Adipocyte (in vitro differentiated cells): ENCODE measurements at places on chromosomes 16 and 17.
A peak's percentile ranks its signal among the peaks of the same experiment; 100 is the strongest.

GRCh38 chr16:27169511-27170071 lies 33.7 kb upstream of the KDM8 start:
- peak; percentile 9 for DNase-seq

GRCh38 chr16:46737621-46738214 lies 10.4 kb downstream of the MYLK3 start:
- no peak for DNase-seq

DNA sequence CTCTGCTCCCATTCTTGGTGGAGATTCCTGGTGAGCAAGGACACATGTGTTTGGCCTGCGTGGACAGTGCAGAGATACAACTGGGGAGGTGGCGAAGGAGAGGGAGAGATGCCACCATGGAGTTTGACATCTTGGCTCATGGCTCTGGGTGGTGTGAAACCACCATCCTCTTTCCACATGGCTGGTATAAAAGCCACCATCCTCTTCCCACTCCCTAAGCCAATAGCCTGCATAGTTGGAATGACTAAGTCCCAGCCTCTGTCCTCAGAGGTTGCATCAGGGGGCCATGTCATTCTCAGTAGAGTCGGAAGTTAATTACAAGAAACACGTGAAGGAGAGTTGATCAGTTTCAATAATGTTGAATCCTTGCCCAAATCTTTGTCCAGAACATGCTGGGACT lies 10.0 kb downstream of the RBFOX1 start:
- no peak for DNase-seq

DNA sequence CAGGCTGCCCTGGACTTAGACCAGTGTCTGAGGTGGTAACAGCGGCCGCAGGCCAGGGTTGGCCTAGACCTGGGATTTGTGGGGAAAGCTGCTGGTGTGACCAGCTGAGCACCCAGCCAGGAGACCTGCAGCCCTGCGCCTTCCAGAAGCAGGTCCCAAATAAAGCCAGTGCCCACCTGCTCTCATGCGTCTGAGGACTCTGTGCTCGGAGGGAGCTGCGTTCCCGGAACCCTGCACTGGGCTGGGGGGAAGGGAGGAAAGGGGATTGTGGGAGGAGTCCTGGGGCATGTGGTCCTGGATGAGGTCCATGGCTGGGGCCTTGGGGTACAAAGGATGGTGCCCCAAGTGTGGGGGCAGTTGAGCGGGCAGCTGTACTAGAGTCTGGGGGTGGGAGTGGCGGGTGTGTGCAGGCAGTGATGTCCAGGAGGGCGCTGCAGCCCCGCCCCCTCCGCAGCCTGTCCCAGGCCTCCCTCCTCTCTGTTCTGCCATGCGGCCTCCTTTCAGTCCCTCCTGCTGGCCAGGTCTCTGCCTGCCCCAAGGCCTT lies 1.8 kb upstream of the NECAB2 start:
- no peak for DNase-seq

DNA sequence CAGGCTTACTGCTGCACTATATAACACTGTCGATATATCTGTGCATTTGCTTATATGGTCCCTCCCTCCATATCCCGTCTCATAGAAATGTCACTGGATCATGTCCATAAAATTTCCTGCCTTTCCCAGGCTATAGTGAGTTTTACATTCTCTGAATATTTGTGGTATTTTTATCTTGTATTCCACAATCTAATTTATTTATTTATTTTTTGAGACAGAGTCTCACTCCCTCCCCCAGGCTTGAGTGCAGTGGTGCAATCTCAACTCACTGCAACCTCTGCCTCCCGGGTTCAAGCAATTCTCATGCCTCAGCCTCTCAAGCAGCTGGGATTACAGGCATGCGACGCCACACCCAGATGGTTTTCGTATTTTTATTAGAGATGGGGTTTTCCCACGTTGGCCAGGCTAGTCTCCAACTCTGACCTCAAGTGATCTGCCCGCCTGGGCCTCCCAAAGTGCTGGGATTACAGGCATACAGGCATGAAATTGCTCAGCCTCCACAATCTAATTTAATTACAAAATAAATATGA lies 12.9 kb downstream of the TRIM37 start:
- peak; percentile 93 for DNase-seq

DNA sequence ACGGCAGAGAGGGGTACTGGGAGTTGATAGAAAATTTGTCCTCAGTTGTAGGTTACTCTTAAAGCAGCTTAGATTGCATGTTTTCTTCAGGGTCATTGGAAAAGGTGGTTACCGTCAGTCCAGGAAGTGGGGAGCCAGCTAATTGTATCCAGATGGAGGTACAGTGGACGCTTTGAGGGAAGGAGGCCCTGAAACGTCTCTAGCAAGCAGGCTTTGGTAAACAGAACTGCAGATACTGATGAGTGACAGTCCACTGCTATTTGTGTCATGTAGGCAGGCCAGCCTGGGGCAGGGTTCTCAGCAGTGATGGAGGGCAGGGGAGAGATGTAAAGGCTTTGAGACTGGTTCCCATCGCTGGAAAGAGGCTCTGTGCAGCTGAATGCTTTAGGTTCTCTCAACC lies 30.2 kb upstream of the ST6GALNAC1 start:
- peak; percentile 64 for DNase-seq

GRCh38 chr16:21598701-21599121 lies 666 bp upstream of the METTL9 start:
- DNase-seq: peak; percentile 39

- no peak for DNase-seq
These were observed 19.3 kb upstream of the ARHGAP44 start for GRCh38 chr17:12769981-12770380.

- DNase-seq: no peak
These were observed 77.0 kb downstream of the SMURF2 start for GRCh38 chr17:64585146-64585545.

DNA sequence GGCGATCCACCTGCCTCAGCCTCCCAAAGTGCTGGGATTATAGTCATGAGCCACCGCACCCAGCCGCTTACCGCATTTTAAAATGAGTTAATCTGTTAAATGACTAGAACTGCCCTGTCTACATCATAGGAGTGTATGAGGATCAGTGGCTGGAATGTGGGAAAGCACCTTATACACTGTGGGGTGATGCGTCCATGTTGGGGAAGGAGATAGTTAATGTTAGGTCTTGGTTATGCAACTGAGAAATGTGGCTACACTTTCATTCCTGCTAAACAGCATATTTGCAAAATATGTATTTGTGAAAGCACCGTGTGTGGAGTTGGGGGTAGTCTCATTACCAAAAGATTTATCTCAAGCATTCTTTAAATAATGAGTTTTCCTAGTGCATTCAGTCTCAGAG lies 107.6 kb downstream of the SPACA3 start:
- no peak for DNase-seq

DNA sequence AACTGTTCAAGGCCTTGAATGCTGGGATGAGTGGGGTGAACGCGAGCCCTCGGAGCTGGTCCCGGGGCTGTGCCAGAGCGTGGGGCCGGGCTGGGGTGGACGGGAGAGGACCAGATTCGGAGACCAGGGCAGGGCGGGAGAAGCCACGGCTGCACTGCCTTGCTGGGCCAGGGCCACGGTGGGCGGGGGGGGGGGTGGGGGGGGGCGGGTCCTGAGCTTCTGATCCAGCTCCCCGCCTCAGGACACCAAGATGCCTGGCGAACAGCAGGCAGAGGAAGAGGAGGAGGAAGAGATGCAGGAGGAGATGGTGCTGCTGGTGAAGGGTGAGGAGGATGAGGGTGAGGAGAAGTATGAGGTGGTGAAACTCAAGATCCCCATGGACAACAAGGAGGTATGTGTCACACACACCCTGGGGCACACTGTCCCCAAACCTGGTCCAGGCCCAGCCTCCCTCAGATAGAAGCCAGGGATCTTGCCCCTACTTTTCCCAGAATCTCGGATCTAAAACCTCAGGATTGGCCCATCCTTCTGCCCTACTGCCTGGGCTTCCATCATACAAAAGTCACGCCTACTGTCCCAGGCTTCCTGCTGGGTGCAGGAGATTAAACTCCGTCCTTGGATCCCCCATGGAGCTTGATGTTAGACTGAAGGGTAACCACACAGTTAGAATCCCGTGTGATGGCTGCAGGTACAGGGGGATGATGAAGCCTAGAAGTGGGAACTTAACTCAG lies 563 bp downstream of the ZNF771 start:
- peak; percentile 70 for DNase-seq

DNA sequence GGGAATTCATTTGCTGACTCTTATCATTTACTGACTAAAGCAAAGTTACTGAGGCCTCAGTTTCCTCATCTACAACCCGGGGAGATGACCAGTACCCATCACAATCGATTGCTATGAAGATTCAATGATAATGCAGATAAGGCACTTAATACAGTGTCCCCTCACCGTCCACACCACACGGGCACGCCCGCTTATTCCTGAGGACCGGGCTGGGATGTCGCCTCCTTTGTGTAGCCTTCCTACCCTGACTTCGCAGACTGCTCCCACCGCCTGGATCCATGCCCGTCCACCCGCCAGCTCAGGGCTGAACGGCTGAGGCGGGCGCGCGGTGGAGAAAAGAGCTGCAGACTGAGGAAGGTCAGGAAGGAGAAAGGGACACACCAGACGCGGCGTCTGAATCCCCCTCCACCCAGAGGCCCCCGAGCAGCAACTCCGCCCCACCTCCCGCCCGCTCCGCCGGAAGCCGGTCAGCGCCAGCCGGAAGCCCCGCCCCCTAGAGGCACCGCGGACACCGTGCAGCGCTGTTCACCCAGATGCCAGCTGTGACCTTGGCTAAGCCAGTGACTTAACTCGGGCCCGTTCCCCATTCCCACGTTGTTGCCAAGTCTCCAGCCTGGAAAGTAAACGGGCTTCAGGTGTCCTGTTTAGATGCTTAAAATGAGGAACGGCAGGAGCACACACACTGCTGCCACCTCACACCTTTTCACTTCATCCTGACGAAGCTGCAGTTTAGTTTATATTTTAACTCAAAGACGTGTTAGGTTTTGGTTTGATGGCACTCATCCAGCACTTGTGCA lies at the start of gene KRABD2:
Gene KRABD2, minus strand, starts transcription at position 434 of the 797 bp plus-strand sequence.
- DNase-seq: peak; percentile 95

DNA sequence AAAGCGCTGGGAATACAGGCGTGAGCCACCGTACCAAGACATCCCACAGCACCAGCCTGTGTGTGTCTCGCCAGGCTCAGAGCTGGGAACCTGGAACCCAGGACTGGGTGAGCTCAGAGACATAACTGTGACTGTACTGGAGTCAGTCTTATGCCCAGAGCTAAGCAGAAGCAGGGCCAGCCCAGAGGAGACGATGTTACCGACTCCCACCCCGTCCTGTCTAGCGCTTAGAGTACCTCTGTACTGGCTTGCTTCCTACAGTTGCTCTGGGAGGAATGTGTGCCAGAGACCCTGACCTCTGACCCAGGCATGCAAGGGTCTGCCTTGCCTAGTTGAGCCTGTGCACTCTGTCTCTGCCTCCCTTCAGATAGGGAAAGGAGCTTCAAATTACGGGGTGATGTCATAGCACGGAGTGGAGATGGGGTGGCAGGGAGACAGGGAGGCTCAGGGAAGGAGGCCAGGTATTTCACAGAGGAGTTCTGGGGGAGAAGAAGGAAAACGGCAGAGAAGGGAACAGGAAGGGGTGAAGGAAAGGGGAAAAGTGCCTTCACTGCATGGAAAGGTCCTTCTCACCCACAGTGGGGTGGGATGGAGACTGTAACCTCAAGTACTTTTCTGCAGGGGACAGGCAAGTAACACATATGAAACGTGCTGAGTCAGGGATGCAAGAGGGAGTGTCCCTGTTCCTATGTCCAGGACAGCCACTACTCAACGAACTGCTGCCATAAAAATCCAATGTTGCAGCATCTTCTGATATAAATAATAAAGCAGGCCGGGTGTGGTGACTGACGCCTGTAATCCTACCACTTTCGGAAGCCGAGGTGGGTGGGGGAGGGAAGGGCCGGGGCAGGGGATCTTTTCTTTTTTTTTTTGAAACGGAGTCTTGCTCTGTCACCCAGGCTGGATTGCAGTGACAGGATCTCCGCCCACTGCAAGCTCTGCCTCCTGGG lies 5.8 kb upstream of the ARMC5 start:
- DNase-seq: peak; percentile 44

GRCh38 chr17:19759568-19760549 lies 11.8 kb upstream of the ALDH3A1 start:
- no peak for DNase-seq

DNA sequence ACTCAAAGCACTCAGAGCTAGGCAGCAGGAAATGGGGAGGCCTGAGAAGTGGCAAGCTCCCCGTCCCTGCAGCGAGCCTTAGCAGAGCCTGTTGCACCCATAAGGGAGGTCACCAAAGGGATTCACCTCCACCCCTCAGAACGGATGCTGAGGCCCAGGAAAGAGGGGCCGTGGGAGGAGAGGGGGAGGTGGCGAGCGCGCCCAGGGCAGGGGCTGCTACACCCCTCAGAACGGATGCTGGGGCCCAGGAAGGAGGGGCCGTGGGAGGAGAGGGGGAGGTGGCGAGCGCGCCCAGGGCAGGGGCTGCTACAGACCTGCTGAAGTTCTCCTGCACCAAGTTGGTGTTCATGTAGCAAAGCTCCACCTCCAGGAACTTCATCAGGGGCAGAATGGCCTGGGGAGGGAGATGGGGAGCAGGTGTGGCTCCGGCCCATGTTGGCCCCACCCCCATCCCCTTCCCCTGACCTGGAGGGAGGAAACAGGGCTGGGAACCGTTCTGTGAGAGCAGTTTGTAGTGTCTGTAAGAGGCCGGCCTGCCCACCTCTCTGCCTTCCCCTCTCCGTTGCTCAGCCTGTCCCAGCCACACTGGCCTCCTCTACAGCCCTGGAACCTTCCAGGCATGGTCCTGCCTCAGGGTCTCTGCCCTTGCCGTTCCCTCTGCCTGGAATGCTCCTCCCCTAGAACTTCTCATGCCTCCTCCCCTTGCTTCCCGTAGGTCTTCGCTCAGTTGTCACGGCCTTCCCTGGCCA lies 11.4 kb downstream of the UNC13D start:
- no peak for DNase-seq

DNA sequence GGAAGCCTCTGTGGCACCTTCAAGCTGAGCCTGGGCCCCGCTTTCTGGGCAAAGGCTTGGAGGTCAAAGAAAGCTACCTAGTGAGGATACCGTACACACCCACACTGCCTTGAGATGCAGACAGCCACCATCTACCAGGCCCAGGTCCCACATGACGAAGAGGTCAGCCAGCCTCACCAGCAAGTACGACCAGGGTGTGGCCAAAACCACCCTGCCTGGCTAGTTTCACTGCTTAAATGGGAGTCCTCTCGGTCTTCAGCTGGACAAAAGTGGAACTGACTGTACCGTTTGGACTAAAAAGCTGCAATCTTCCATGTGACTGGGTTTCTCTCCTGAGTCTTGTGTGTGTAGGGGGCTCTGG lies 21.6 kb downstream of the VASN start:
- no peak for DNase-seq

GRCh38 chr17:80637048-80637781 lies 92.6 kb downstream of the RPTOR start:
- no peak for DNase-seq

- DNase-seq: no peak
These were observed 277.8 kb upstream of the FOXF1 start for GRCh38 chr16:86232496-86232895.

GRCh38 chr17:79955691-79956440 lies 79.8 kb downstream of the TBC1D16 start:
- DNase-seq: no peak
